Activated CD8-positive, alpha-beta T cell treated with anti-CD3 and anti-CD28 coated beads for 36 hours (primary cell): ENCODE measurements at places on chromosomes 11 and 22. TPM values are rescaled to one million over a fixed set of nuclear protein-coding genes. Genes with fewer than 3 reads are reported as not detected.

SHISAL1 gene
- total RNA-seq, result not detected

SLC6A5 gene
- total RNA-seq, result not detected

CCDC89 gene
- total RNA-seq, result not detected

OR9Q1 gene
- not detected for total RNA-seq

NFAM1 gene
- not detected for total RNA-seq

NRGN gene
- 6.4 TPM for total RNA-seq

KRTAP5-7 gene
- total RNA-seq, result not detected

FOLR3 gene
- not detected for total RNA-seq

NLRP14 gene
- 0.11 TPM for total RNA-seq

TMEM86A gene
- total RNA-seq, result 0.34 TPM

CST6 gene
- not detected for total RNA-seq

BCO2 gene
- total RNA-seq, result 0.97 TPM

RASL10A gene
- not detected for total RNA-seq

FSHB gene
- not detected for total RNA-seq

PKP3 gene
- total RNA-seq, result not detected

SCGB1C1 gene
- total RNA-seq, result not detected

OSBPL5 gene
- total RNA-seq, result 4.8 TPM

OR4D5 gene
- not detected for total RNA-seq

CCDC157 gene
- 2.2 TPM for total RNA-seq

FIBIN gene
- total RNA-seq, result not detected

RAB38 gene
- total RNA-seq, result 3.2 TPM

TEAD1 gene
- total RNA-seq, result 0.83 TPM

CSNK2A3 gene
- 4.2 TPM for total RNA-seq

OR52A1 gene
- not detected for total RNA-seq

ADAMTS8 gene
- not detected for total RNA-seq

KLHL22 gene
- 16.3 TPM for total RNA-seq

NAALADL1 gene
- 7.6 TPM for total RNA-seq

OR5B21 gene
- not detected for total RNA-seq

TEX12 gene
- not detected for total RNA-seq
